ENCODE measurements at places on chromosomes 2 and 18.

DNA sequence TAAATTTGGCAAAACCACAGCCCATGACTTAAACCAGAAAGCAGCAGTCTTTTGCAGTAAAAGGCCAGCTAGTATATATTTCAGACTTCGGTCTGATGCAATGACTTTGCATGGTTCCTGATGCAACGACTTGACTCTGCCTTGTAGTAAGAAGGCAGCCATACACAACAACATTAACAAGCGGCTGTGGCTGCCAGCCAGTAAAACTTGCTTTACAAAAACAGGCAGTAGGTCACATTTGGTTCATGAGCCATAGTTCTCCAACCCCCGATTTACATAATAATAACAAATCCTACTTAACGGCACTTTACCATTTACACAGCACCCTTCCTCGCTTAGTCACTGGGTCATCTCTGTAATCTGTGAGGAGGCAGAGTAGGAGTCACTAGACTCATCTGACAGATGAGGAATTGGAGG lies 410.3 kb downstream of the LRATD1 start:
- DNase-seq, result no peak

GRCh38 chr2:160075171-160075570 lies 12.8 kb upstream of the PLA2R1 start:
- DNase-seq, result no peak

DNA sequence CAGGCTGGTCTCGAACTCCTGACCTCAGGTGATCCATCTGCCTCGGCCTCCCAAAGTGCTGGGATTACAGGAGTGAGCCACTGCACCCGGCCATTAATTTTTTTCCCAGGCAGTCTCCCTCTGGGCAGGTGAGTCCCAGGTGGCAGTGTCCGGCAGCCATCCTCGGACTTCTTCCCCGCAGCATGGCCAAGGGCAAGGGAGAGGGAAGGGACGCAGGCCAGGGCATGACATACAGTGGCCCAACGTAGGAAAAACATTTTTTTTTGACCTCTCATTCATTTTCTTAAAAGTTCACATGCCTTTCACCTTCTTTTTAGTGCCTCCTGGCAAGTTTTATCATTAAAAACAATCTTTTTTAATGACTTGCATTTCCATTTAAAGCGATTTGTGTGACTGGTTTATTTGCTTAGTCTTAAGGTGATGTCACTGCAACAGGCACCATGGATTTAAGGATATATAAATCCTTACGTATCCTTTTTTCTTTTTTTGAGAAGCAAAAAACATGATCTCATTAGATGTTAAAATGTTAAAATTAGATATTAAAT lies 23.0 kb upstream of the ATOH8 start:
- no peak for DNase-seq

DNA sequence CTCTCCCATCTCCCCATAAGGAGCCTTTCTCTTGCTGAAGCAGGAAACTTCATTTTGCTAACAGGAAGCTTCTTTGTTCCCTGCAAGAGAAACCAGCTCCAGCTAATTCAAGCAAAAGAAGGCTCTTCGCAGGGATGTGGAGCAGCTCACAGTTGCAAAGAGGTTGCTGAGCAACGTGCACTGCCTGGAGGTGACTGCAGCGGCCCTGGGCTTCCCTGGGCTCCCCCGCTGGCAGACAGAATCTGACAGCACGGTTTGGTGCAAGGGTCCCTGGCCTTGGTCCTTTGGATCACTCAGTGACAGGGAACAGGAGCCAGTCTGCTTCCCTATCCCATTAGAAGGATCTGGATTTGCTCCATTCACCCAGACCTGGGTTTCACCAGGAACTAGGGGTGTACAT lies 25.8 kb downstream of the GPR55 start:
- DNase-seq, result no peak

DNA sequence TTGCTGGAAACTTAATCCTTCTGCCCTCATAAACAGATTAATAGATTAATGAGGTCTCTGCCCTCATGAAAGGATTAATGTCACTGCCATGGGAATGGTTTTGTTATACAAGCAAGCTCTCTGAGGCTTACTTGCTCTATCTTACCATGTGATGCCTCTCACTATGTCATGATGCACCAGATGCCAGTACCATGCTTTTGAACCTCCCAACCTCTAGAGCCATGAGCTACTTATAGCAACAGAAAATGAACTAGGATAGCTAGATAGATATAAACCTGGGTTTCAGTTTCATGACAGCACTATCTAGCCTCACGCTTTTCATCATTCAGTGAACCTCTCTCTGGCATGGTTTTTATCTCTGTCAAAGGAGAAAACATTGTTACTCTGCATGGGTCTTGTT lies 371.6 kb upstream of the LRP1B start:
- no peak for DNase-seq

- no peak for DNase-seq
Observed at GRCh38 chr18:78419171-78419570, 560.4 kb upstream of the SALL3 start.

- no peak for DNase-seq
Observed at GRCh38 chr2:43792653-43793052, 18.8 kb downstream of the DYNC2LI1 start.

DNA sequence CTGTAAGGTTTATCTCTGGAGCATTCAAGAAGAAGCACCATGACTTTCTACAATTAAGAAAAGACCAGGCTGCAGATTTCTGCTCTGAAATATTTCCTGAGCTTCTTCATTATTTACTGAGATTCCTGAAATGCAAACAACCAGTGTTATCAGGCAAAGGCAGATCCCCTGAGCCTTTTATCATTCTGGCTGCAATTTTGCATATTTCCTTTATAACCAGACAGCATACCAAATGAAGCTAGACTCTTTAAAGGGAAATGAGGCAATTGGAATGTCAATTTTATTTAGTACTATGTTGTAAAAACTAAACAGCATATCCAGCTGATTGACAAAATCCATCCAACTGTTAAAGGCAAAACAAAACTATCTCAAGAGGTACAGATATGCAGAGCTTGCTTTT lies 372.5 kb downstream of the RIT2 start:
- no peak for DNase-seq

DNA sequence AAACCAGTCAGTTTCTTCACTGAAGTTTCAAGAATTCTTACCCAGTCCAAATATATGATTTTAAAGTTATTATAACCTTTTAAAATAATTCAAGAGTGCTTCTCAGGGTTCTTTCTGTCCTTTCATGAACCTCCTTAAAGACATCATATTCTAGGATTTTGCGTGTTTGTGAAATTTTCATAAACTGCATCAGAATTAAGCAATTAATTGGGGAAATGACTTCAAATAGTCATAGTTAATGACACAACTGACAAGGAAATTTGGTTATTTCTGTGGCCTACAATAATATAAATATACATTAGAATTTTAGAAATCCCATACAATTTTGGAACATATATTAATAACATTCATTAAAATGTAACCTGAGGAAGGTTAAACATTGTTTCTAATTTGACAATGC lies 10.5 kb downstream of the CYP27A1 start:
- no peak for DNase-seq

DNA sequence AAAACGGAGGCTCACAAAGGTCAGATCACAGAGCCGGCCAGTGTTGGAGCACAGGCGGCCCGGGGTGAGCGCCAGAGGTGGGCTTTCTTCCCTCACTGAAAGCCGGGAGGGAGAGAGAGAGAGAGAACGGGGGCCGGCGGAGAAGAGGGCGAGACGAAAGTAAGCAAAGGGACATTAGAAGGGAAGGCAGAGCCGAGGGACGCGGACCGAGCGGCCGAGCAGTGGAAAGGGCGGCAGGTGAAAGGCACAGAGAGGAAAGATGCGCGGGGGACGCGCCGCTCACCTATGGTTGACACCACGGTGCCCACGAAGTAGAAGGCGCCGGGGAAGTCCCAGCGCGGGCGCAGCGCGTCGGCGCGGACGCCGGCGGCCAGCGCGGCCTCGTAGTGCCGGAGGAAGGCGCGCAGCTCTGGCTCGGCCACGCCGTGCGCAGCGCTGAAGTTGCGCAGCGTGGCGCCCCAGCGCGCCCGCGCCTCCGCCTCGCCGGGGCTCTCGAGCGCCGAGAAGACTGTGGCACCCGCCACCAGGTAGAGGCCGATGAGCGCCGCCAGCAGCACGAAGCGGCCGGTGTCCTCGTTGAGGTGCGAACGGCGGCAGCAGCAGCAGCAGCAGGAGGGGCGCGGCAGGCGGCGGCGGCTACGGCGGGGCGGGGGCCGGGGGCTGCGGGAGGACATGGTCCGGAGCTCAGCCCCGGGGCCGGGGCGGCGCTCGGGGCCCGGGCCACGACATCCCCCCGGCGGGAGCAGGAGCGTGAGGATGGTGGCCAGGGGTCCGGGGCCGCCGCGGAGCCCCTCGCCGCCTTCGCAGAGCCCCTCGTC lies 166.9 kb downstream of the MSH2 start:
- DNase-seq, result no peak

GRCh38 chr2:229370509-229370908 lies 99.4 kb upstream of the PID1 start:
- no peak for DNase-seq

- no peak for DNase-seq
Observed at GRCh38 chr2:55992455-55992854, 68.9 kb upstream of the EFEMP1 start.

GRCh38 chr2:28185153-28185552 lies 207.5 kb upstream of the FOSL2 start:
- DNase-seq, result no peak

DNA sequence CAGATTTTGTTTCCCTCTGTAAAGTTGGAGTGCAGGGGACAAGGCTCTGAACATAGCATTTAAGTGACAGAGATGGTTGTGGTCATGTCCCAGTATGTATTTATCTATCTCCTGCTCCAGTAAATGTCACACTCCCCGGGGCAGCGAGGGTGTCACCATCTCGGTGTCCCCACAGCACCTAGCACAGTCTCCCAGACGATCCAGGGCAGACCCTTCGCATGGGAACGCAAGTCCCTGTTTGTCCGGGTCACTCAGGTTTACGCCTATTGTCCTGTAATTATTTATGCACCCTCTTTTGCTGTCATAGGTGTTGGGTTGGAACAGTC lies 12.6 kb upstream of the NTSR2 start:
- DNase-seq, result no peak

DNA sequence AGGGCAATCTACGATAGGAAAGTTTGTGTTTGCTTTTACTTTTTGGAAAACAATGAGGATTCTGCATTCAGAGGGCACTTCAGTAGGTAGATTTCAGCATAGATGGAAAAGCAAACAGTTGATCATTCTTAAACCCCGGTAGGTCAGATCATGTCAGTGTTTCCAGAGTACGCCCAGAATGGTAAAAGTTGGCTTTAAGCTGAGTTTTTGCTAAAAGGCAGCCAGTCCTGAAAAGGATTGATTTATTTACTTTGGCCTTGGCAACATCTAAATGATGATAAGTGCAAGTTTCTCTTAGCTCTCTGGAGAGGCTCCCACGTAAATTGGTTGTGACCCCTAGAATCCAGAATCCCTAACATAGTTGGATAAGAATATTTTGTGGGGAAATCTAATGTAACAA lies 168.0 kb downstream of the DIS3L2 start:
- no peak for DNase-seq

GRCh38 chr2:5546181-5546580 lies 146.0 kb upstream of the SOX11 start:
- DNase-seq, result no peak

GRCh38 chr2:172996387-172996961 lies 79.2 kb upstream of the MAP3K20 start:
- DNase-seq, result no peak

DNA sequence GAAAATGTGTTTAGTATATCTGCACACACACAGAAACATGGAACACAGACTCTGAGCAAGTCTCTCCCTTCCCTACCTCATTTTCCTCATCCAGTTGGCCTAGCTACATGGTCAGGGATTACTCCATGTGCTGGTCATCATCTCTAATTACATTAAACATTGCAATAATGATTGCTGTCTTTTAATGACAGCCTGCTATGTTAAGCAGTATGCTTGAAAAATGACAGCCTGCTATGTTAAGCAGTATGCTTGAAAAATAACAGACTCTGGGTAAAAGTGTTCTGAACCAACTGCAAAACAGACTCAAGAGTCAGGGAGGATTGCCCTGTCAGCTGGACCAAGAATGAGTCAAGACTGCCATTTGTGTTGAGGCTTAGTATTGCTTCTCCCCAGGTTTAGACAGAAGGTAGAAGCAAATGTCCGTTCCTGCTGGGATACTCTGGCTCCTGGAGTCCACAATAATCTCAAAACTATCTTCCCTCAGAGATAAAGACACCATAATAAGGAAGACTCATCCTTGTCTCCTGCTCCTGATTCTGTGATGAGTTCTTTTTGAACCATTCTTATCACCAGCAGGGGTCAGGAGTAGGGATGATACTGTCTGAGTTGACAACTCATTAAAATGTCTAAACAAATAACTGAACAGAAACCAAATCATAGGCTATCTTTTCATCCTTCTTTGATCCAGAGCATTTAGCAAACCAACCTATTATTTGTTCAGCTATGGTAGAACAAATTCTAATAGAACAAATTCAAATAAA lies 57.7 kb downstream of the CCDC93 start:
- no peak for DNase-seq

DNA sequence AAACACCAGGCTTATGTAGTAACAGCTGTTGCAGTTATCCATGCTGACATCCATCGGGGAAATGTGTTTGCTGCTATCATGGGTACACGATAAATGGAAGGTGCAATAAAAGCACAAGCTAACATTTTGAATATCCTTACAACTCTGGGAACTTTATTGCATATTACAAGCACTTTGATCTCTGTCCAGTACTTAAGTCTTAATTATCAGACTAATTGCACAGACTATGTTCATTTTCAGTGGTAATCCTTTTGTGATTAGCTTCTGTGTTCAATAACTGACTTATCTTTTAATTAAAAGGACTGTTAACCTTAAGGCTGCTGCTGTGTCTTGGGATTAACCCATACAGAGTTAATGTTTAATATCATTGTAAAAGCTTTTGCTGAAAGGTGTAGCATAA lies 101.4 kb upstream of the ATP5MC3 start:
- no peak for DNase-seq

- DNase-seq, result no peak
Observed at GRCh38 chr2:11396021-11396420, 51.6 kb upstream of the ROCK2 start.

GRCh38 chr2:32718752-32719151 lies 90.9 kb downstream of the TTC27 start:
- no peak for DNase-seq

- no peak for DNase-seq
Observed at GRCh38 chr18:22609642-22610041, 191.9 kb upstream of the CTAGE1 start.

DNA sequence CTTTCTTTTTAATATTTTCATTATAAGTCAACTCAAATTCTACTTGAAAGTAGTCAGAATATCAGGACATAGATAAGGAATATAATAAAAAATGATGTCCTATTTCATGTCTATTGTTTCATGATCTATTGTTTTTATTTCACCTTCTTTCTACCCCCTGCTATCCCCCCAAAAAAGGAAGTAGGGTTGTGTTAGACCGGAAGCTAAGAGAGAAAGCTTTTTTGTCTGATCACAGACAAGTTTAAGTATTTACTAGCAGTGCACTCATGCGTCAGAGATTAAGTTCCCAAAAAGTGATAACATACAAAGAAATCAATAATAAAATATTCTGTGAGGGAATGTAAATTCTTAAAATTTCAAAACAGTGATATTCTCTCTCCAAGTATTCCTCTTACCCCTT lies 447.1 kb upstream of the CNTNAP5 start:
- no peak for DNase-seq
